Pulmonary artery endothelial cell (primary cell): ENCODE measurements at places on chromosomes 7 and 10.

DNA sequence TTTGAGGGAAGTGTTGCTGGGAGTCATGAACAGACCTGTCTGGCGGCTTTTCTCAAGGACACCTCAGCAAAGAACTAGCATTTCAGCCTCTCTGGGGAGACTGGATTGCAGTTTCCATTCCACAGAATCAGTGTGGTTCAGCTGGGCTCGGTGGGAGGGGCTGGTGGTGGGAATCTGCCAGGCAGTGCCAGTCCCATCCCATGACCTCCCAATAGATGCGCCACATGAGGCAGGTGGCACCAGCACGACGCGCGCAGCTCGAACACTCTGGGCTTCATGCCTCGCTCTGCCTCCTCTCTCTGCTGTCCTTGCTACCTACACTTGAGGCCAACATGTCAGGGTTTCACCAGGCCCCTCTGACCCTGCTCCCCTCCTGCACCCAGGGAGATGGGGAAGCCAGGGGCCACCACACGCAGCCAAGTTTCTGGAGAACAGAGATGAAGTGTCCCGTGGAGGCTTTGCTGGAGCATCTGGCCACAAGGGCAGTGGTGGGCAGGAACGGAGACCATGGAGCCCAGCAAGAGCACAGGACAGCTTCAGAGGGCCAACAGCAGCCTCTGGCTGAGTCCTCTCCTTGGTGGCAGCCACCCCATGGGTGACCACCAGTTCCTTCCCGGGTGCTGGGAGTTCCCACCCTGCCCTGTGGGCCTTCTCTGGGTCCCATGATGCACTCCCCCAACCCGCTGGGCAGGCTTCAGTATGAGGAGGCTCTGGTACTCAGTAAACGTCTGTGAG is 2.3 kb downstream of the NACAD start:
- DNase-seq = no peak

GRCh38 chr7:72444026-72444776 is 32.1 kb upstream of the CALN1 start:
- no peak for DNase-seq

DNA sequence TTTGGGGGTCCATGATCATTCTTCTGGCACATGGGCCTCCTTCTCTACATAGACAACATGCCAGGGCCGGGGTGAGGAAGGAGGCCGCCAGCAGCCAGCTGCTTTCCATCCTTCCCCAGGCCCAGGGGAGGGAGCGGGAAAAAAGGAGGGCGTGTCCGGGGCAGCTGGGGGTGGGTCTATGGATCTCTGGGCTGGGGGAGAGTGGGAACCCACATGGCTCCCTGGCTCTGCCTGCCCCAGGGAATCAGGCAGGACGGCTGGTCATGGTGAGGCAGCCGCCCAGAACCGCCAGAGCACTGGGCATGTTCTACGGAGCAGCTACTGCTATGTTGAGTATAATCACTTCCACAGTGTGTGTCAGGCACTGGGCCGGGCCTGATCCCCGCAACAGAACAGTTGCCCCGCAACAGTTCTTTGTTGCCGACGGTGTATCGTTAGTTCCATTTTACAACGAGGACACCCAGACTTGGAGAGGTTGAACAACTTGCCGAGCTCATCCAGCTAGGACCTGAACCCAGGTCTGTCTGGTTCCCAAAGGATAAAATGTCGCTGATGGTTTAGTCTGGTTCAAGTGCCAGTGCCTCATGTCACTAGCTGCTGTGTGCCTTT is 6.4 kb upstream of the IRF5 start:
- DNase-seq = no peak

GRCh38 chr7:111787099-111787498 is 224.8 kb upstream of the IMMP2L start:
- DNase-seq = no peak

GRCh38 chr10:52961323-52961722 is 188.7 kb upstream of the MBL2 start:
- DNase-seq = no peak

GRCh38 chr7:135978624-135979023 is 1.5 kb upstream of the MTPN start:
- DNase-seq = no peak

- no peak for DNase-seq
Observed at GRCh38 chr7:127751490-127752448, 99.8 kb downstream of the SND1 start.

GRCh38 chr10:112135604-112136003 is 48.0 kb downstream of the GPAM start:
- no peak for DNase-seq

GRCh38 chr7:22115689-22116088 is 170.0 kb upstream of the CDCA7L start:
- no peak for DNase-seq

DNA sequence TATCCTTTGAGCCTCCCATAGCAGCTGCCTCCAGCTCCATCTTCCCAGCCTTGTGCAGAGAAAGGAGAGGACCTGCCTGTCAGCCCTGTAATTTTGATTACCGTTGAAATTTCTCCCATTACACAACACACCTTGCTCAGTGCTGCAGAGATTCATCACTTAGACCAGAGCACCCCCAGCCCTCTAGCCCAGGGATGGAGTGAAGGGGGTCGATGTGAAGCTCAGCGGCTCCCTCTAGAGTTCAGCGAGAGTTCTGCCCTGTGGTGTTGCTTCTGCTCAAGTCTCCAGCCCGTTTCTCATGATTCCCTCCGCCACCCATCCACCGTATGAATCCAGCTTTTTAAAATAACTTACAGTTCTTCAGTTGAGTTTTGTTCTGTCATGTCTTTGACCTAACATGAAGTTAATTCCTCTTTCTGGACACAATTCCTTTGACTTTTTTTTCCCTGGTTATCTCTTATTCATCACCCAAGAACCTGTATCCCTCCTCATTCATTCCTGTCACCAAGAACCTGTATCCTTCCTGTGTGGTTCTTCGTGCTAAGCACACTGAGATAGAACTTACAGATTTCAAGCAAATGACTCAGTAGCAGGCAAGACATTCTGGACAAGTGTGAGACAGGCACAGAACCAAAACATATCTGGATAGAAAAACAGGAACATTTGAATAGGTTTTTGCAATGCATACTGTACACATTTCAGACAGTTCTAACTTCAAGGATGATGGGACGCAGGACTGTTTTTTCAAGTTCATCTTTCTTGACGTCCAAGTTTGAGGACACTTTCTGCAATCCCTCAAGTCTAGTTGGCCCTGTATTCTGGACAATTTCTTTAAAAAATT is 35.0 kb upstream of the ZNF32 start:
- no peak for DNase-seq

- DNase-seq = no peak
Observed at GRCh38 chr7:92731335-92732063, 104.9 kb downstream of the CDK6 start.

- DNase-seq = no peak
Observed at GRCh38 chr7:216360-217300, 24.3 kb downstream of the FAM20C start.

GRCh38 chr7:27399791-27400567 is 157.4 kb downstream of the EVX1 start:
- DNase-seq = no peak

DNA sequence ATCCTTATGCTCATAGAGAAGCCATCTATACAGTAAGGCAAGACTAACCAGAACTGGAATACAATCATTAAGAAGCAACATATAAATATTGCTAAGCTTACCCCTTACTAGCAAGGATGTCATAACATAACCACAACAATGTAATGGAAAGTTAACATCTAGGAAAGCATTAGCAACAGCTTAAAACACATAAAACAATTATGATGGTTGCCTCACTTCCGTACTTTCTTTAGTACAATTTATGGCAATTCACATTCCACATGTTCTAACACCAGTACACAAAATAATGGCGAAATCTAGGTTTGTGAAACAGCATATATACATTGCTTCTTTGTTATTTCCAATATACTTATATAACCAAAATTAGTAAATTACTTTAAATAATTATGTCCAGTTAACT is 195.0 kb downstream of the AHR start:
- DNase-seq = no peak

GRCh38 chr7:128362670-128363069 is 1.2 kb upstream of the PRRT4 start:
- DNase-seq = no peak

DNA sequence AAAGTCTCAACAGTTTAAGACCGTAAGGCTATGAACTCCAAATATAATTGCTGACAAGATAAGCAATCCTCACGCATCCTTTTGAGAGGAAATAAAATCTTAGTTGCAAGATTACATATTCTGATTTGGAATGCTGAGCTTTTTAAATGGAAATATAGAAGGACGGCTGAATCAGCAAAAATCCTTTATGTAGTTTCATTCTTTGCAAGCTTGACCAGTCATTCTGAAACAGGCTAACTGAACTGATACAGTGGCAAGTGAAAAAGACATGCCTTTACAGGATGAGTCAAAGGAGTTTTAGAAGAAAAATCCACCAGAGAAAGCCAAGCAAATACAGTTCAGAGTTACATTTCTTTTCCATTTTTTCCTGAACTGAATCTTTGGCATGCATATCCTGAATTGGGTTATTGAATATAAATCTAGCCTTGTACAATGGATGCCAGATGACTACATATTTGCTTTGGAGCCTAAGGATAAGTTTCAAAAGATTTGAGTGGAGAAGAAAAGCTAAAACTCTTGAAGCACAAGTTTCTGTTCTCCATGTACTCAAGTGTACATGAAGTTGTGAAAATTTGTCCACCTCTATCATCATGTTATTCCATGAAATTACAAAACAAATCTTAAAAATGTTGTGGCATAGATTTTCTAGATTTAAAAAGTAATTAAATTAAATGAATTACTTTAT is 4.4 kb downstream of the VIM start:
- DNase-seq = no peak

DNA sequence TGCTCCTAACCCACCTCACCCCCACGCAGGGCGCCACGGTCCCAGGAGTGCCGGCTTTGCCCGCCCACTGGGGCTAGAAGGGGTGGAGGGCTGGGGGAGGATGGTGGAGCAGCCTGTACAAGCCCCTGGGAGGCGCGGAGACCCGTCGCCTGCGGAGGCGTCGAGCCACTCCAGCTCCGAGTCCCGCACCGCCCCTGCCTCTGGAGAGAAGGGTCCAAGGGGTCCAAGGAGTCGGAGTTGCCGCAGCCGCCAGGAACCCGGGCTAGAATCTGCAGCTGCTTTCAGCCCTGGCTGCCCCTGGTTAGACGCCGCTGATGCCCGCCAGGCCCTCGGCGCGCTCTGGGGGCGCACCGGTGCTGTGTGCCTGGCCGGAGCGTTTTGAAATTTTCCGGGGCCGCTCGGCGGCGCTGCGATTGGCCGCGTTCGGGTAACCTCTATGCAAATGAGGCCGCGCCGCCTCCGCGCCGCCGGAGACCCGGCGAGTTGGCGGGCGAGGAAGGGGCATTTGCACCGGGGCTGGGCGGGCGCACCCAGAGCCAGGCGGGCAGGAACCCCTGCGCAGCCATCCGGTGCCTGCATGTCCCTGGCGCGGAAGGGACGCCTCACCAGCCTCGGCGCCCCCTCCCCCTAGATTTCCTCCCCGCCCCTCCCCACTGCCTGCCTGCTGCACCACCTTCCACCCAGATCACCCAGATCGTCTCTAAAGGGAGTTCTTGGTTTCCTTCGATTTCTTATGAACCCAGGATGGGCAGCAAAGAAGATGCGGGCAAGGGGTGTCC is at the start of gene HMX2:
Gene HMX2 (plus strand): TSS at position 502 of the 779 bp plus-strand sequence. CDS start 243 bp downstream, at position 745.
- no peak for DNase-seq

DNA sequence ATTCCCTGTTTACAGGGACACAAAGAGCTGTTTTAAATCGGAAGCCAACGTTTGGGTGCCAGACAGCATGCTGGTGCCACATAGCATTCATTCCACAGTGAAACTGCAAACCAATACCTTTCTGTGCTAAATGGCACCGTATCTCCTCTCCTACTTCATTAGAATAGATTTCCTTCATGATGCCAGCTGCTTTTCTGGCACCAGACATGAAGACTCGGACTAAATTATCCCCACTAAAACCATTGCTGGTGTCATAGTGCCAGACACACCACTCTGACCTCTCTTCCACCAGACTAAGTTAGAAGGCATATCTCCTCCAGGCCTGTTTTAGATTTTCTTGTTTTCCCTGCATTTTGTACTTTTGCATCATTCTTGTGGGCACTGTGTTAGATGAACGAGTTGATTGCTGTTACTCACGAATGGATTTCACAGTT is 155.1 kb downstream of the ETV1 start:
- no peak for DNase-seq

GRCh38 chr7:148702876-148703670 is 4.4 kb downstream of the CUL1 start:
- no peak for DNase-seq

DNA sequence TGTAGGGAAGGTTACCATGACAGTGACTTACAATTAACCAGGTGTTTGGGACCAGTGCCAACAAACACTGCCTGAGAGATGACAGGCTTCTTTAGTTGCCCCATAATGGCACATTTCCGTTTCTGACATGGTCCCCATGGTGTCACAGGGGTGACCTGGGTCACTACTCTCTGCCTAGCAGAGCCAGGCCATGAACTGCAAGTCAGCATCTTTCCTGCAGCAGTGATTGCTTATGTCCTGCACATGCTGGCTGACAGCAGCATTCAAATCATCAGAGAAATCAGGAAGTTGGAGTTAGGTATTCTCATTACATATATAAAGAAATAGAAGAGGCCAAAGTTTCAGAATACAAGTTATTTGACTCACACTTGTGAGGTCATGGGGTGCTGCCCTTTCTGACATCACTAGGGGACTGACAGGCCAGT is 47.1 kb upstream of the ZNRF2 start:
- DNase-seq = no peak

DNA sequence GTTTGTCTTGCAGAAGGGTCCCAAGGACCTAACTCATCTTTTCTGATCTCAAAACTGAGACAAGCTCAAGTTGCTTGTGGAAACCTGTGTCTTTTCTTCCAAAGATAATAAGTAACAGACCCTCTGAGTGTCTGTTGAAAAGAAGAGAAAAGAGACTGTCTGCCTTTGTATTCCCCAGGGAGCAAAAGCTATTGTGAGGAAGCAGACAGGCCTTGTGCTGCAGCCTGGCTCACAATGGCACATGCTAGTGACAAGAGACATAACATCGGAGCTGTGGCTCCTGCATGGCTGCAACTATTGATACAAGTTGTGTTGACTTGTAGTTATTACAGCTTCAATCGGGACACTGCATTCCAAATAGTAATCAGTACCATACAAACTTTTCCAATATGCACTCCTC is 202.9 kb downstream of the DKK1 start:
- no peak for DNase-seq
